ENCODE measurements at places on chromosomes 2 and 18.

DNA sequence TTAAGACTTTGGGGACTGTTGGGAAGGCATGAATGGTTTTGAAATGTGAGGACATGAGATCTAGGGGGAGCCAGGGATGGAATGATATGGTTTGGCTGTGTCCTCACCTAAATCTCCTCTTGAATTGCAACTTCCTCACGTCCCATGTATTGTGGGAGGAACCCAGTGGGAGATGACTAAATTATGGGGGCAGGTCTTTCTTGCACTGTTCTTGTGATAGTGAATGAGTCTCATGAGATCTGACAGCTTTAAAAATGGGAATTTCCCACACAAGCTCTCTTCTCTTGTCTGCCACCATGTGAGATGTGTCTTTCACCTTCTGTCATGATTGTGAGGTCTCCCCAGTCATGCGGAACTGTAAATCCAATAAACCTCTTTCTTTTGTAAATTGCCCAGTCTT, 11.5 kb upstream of the MBP start:
- DNase-seq = no peak

DNA sequence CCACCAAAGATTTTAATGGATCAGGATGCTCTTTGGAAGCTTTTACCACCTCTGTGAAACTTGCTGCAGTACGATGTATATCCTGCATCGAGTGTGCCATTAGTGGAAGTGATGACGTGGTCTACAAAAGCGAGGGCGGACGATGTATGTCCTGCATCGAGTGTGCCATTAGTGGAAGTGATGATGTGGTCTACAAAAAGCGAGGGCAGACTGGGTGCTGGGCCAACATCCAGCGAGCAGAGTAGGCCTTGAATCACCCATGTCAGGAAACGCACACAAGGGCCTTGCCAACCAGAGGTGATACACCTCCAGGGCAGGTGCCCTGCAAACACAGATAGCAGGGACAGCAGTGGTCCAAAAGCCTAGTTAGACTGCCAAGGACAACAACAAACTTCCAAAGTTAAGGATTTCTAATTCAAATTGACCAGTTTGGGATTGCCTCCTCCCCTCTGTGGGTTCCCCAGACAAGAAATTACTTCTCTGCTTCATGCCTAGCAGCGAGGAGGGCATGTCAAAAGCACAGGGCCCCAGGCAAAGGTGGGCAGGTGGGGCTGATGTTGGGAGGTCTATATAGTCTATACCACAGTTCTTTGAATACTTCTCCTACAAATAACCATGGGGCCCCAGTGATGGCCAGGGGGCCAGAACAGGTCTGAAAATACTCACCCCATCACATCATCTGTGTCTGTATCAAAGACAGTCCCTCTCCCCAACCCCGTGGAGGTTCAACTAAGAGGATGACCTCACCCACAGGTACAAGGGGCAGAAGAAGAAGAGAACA, 70.2 kb downstream of the ADD2 start:
- DNase-seq = no peak

GRCh38 chr2:101985101-101985792, 6.5 kb upstream of the IL1R2 start:
- DNase-seq = no peak

DNA sequence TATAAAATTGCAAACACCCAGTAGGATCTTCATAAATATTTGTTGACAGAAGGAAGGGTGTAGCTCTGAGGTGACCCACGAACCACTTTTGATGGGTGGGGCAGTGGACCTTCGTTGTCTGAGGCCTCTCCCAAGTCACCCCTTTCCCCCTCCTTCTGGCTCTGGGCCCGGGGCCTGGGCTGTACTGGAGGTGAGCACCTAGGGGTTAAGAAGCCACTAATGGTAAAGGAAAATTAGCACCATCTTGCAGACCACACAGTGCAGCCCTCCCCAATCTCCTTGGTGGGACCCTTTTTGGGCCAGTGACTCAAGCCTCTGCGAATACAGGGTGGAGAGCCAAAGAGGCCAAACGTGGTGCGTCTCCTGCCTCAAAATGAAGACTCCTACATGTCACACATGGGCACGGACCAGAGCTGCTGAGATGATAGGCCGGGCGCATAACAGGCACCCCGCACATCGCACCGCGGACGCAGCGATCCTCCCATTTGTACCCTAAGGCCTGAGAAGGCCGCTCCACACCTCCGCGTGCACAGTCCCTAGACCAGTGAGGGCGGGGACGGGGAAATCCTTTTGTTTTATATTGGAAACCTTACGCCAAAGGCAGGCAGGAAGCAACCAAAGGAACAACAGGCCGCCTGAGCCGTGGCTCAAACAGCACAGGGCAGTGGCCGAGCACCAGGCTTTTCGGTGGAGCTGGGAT, 31.9 kb upstream of the ATP6V1B1 start:
- DNase-seq = no peak

DNA sequence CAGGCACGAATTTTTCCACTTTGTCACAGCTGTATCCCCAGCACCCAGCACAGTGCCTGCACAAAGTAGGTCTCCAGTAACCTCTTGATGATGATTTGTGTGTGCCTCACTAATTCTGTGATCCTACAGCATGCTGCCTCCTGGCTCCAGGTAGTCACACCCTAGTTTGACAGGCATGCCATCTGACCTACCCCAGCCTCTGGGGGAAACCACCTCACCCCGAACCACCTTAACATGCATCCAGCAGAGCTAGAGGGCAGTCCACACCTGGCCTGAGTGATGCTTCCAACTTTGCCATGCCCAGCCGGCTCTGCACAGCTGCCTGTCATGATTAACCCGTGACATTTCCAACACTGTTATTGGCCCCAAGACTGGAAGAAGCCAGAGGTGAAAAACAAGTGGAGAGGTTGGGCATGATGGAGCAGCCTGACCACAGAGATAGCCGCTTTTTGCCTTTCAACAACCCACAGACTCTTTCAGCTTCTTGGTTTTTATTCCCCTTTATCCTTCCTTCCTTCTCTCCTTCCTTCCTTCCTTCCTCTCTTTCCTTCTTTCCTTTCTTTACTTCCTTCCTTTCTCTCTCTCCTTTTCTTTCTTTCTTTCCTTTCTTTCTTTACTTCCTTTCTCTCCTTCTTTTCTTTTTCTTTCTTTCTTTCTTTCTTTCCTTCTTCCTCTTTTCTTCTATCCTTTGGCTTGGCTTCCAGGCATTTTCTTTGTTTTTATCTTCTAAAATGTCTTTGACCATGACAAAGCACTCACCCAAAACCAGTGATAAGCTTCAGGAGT, 294.4 kb upstream of the SIX2 start:
- no peak for DNase-seq

- DNase-seq = peak; percentile 38
These were observed 31.2 kb downstream of the GLS start for GRCh38 chr2:190911813-190912212.

- no peak for DNase-seq
These were observed 77.8 kb downstream of the NCKAP5 start for GRCh38 chr2:133490411-133490980.

GRCh38 chr2:36812196-36812595, 115.7 kb downstream of the VIT start:
- DNase-seq = no peak

- DNase-seq = no peak
These were observed 326.4 kb downstream of the SMAD2 start for GRCh38 chr18:47604021-47604420.

GRCh38 chr2:25368660-25369059, 26.9 kb upstream of the DNMT3A start:
- no peak for DNase-seq

GRCh38 chr2:65031341-65032018, 24.7 kb upstream of the CEP68 start:
- DNase-seq = peak; percentile 65

GRCh38 chr2:45778720-45779171, 127.3 kb downstream of the PRKCE start:
- DNase-seq = peak; percentile 80

DNA sequence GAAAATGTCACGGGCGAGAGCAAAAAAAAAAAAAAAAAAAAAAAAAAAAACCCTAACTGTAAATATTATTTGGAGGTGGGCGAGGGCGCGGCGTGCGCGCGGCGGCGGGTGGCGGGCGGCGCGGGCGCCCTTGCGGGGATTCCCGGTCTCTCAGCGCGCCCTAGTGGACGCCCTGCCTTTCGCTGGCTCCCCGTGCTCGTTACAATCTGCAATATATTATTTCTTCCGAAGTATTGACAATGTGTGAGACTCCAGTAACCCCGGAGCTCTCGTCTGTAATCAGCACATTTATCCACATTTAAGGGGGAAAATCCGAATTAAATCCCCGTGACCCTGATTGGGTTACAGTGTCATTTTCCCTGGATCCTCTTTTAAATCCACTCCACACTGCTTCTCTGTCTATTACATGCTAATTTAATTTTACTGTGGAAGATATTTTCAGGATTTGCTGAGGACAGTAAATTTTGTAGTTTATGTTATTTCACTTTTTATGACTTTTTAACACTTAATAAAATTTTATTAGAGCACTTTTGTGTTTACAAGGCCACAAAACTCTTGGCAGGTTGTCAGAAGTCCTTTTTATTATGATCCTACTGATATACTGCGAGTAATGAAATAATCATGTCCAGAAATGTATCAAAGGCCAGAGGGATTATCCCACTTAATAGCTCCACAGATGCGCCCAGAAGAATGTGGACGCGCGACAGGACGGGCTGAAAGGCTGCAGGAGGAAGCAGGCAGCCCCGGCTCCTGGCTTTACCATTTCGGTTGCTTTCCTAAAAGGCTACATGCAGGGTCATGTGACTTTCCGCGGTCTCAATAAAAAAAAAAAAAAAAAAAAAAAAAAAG, 369.1 kb downstream of the MTX2 start:
- peak; percentile 69 for DNase-seq

DNA sequence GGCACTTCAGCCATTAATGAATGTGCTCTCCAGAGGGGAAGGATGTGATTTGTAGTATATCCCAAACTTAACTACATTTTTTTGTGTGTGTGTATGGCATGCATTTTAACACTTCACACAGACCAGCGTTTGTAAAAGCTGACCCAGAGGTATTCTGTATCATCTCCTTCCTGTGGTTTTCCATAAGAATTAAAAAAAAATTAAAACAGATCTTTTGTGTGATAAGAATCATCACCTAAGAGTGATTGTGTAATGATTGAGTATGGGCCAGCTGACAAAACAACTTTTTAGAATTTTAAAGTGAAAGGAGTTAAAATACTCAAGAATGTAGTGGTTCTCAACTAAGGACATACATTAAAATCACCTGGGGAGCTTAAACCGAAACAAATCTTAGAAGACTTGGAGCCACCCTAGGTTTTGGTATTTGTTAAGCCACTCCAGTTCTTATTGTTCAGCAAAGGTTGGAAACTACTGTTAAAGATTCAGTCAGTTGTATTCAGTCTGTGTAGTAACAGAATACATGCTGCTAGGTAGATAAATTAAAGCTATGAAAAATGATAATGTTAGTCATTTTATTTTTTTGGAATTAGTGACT, 120.1 kb downstream of the HAUS1 start:
- DNase-seq = no peak

DNA sequence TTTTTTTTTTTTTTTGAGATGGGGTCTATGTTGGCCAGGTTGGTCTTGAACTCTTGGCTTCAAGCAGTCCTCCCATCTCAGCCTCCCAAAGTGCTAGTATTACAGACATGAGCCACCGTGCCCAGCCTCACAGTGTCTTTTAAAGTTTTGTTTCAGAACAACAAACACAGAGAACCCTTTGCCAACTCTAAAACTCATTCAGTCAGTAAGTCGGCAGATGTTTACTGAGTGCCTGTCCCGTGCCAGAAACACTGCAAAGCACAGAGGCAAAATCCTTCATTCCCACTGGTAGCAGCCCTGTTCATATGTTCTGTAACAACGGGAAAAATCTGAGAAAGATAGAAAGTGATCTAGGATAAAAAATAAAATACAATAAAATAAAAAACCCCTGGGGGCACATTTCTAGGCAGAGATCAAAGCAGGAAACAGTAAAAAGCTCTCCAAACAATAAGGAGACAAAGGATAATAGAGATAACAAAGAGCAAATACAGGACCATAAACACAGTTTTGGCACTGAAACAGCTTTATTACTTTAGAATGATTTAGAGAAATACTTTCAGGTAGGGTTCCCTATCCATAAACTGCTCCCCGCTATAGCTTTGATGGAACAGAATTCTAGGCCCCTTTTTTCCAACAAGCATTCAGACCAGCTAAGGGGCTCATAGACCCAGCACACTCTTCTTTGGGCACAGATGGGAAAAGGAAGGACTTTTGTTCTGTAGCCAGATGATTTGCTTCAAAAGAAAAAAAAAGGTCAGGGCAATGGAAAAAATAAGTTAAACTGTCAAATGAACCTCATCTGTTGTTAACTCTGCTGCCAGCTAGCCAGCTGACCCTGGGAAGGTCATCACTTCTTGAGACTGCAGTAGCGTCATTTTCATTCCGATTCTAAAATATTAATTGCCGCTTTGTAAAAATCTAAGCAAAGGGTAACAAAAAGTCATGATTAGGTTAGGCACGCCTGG, 212.3 kb downstream of the CDH20 start:
- DNase-seq = no peak

DNA sequence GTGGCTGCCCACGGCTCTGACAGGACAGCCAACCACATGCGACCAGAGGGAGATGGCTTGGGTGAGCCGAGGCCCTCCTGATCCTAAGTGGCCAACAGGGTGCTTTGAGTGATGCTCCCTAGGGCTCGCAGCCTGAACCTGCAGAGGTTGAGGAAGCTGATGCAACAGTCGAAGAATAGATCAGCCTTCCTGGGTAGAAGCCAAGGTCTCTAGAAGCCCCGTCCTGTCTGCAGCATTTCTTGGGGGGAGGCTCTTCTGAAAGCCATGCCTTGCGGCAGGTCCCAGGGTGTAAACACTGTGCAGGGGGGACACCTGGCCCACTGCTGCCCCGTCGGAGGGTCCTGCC, 136.4 kb downstream of the HDAC4 start:
- DNase-seq = no peak

DNA sequence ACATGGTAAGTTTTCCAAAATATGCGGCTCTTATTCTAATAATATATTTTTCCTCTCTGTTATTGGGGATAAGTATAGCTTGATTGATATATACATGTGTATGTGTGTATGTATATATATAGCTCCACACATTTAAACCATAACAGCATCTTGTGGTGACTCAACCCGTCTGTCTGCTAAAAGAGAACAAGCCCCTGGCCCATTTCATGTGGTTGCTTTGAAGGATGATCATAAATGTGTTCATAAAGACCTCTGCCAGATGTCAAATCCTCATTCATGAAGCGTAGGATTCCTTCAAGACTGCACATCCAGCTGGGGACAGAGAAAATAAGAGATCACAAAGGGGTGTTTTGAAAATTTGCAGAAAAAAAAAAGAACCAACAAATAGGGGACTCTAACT, 79.3 kb downstream of the RHOB start:
- no peak for DNase-seq

DNA sequence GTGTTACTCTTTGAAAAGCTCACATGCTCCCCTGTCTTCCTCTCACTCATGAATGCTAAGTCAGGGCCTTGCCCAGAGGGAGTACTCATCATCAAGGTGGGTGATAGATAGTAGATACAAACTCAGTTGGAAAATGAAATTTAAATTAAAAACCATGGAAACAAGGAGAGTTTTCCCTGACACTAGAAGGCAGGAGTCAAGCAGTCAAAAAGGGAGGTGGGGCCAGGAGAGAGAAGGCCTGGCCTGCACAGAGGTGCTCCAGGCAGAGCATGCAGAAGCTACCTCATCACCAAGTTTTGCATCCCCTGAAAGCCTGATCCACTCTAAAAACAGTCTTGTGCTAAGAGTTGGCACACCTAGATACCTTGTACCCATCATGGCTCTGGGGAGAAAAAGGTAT, 143.7 kb downstream of the MYO5B start:
- no peak for DNase-seq

All from GM12865 (cell line).